ENCODE measurements at places on chromosomes 16 and 17. TPM values are rescaled to one million over a fixed set of nuclear protein-coding genes. Genes with fewer than 3 reads are reported as not detected.
A peak's percentile ranks its signal among the peaks of the same experiment; 100 is the strongest.

DNA sequence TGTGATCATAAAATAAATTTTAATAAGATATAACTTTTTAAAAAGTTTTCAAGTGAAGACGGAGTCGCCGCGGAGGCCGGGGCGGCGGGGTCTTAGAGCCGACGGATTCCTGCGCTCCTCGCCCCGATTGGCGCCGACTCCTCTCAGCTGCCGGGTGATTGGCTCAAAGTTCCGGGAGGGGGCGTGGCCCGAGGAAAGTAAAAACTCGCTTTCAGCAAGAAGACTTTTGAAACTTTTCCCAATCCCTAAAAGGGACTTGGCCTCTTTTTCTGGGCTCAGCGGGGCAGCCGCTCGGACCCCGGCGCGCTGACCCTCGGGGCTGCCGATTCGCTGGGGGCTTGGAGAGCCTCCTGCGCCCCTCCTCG, at the start of gene FOXC2:
Gene FOXC2 (plus strand): TSS at position 229 of the 365 bp plus-strand sequence. CDS start 507 bp downstream, outside the sequence.
- peak; percentile 53 for DNase-seq

DNA sequence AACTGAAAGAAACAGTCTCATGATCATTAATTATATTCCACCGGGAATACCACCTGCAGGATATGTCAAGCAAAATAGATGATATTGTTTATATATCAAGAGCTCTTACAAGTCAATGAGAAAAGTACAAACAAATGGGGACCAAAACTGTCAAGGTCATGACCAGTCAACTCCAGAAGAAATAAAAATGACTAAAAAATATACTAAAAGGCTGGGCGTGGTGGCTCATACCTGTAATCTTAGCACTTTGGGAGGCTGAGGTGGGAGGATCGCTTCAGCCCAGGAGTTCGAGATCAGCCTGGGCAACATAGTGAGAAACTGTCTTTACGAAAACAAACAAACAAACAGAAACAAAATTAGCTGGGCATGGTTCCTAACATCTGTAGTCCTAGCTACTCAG, 49.8 kb upstream of the SCNN1B start:
- no peak for DNase-seq

DNA sequence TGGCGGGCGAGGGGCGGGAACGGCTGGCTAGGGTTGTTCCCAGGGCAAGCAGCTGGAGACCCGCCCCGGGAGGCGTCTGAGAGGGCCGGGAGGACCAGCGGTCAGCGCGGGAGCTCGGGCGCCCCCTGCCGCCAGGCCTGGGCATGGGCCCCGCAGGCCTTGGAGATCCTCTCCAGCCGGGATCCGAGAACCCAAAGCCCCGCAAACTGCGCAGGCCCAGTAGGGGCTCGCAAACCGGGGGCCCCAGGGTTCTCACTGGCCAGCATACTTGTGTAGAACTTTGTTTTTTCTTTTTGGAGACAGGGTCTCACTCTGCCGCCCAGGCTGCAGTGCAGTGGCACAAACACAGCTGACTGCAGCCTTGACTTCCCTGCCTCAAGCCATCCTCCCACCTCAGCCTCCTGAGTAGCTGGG, 20.8 kb upstream of the ZNF423 start:
- no peak for DNase-seq

Gene CCL11
- total RNA-seq, result not detected

Gene ITGAD
- total RNA-seq, result 0.44 TPM

Gene TMEM98
- total RNA-seq, result 31.5 TPM

All from right lobe of liver (tissue), 6 donors.